ENCODE measurements at places on chromosomes 2 and 18. TPM values are rescaled to one million over a fixed set of nuclear protein-coding genes. Genes with fewer than 3 reads are reported as not detected.

DNA sequence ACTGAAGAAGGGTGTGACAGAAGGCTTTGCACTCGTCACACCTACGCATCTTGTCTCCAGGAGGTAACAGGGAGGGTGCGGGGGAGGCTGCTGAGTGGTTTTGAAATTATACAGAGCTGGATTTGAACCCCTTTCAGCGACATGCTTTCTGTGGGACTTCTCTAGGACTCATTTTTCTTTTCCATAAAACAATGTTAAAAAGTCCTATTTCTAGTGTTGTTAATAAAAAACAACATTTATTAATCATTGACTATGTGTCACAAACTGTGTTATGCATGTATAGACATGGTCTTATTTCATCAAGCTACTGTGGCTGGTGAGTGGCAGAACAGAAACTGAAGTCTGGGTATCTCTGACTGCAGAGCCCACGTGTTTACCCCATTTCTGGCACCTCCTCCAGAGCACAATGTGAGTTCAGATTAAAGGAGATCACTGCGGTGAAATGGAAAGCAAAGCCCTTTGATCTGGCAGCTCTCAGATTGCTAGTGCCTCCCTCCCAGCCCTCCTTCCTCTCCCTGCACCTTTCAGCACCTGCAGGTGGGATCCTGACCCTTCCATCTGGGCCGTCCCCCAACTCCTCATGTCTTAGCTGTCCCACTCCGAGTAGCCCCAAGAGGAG lies 315.5 kb upstream of the MYT1L start:
- DNase-seq, result no peak

DNA sequence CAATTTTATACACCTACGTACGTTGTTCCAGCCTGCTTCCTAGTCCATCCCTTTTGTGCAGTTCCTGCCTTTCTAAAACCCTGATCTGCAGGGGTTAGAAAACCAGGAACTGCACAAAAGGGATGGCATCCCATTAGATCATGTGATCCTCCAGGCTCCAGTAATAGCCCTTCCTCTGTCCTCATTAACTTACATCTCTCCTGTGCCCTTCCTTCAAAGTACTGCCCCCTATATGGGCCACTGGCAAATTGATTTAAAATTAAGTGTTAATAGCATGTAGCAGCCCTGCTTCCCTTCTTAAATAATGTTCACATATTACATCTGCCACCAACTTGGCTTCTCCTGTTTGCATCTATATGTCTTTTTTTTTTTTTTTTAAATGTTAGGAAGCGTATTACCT lies 61.3 kb upstream of the NXPH2 start:
- DNase-seq, result no peak

DNA sequence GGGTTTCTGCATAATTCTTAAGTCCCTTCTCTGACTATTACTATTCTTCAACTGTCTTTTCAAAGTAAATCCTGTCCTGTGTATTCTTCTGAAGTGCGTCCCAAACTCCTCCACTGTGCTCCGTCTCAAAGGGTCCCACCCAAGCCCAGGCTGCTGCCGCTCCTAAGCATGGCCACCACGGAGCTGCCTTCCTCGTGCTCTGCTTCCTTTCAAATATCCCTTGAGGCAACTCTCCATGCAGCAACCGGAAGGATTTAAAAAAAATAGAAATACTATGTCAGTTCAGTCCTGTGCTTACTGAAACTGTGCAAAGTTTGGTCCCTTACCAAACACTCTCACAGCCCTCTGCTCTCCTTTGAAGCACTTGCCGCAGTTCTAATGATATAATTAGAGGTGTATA lies 116.1 kb downstream of the NOL10 start:
- no peak for DNase-seq

- no peak for DNase-seq
Observed at GRCh38 chr2:26874514-26874913, 26.6 kb downstream of the DPYSL5 start.

GRCh38 chr2:241036964-241037421 lies 38.6 kb downstream of the SNED1 start:
- no peak for DNase-seq

DNA sequence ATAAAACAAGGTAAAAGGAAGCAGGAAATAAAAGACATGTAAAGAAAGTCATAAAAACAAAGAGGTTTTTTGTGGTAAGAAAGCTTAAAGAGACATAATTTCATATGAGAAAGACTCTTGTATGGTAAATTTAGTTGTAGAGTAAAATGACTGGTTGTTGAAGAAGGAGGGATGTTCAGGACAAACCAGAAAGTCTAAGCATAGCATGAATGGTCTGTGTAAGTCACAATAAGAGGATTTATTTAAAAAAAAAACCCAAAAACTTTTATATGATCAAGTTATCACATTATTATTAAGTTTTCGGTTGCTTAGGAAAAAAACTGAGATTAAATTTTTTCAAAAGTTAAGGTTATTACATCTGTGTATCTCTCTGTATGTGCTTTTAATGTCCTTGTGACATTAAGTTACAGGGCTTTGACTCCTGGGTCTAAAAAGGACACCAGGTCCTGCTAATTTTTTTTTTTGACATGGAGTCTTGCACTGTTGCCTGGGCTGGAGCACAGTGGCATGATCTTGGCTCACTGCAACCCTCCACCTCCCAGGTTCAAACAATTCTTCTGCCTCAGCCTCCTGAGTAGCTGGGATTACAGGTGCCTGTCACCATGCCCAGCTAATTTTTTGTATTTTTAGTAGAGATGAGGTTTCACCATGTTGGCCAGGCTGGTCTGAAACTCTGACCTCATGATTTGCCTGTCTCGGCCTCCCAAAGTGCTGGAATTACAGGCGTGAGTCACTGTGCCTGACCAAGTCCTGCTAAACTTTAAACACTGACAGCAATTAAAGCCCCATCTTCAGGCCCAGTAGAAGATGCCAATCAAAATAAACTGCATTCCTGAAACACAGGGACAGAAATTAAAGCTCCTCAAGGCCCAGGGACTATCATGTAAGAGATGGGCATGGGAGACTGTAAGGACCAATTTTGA lies 14.2 kb upstream of the OXER1 start:
- DNase-seq, result no peak

- DNase-seq, result no peak
Observed at GRCh38 chr2:182646763-182647498, 69.1 kb upstream of the DNAJC10 start.

GRCh38 chr18:2480536-2480935 lies 90.8 kb downstream of the METTL4 start:
- DNase-seq, result no peak

DNA sequence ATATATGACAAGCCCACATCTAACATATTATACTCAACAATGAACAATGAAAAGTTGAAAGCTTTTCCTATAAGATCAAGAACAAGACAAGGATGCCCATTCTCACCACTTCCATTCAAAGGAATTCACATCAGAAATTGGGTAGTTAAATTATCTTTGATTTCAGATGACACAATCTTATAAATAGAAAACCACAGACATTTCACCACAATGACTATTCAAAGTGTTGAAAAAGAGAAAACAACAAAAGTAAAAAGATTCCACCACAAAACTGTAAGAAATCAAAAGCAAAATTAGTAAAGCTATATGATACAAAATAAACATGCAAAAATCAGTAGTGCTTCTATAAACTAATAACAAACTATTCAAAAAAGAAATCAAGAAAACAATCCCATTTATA lies 279.7 kb upstream of the MYT1L start:
- no peak for DNase-seq

DNA sequence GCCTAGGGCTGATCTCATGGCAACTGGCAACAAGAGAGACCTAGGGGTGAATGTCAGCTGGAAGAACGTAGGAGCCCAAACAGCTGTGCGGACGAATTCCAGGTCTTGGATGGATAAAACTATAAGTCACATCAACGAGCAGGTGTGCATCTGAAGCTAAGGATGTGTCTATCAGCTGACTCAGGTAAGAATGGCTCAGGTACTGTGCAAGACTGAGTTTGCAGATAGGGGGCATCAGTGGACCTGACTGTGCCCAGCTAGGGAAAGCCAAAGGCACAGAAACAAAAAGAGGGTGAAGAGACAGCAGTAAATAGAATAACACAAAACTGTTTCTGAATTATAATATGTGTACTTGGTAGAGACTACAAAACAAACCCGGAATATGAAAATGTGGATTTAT lies 357.3 kb downstream of the ZEB2 start:
- no peak for DNase-seq

DNA sequence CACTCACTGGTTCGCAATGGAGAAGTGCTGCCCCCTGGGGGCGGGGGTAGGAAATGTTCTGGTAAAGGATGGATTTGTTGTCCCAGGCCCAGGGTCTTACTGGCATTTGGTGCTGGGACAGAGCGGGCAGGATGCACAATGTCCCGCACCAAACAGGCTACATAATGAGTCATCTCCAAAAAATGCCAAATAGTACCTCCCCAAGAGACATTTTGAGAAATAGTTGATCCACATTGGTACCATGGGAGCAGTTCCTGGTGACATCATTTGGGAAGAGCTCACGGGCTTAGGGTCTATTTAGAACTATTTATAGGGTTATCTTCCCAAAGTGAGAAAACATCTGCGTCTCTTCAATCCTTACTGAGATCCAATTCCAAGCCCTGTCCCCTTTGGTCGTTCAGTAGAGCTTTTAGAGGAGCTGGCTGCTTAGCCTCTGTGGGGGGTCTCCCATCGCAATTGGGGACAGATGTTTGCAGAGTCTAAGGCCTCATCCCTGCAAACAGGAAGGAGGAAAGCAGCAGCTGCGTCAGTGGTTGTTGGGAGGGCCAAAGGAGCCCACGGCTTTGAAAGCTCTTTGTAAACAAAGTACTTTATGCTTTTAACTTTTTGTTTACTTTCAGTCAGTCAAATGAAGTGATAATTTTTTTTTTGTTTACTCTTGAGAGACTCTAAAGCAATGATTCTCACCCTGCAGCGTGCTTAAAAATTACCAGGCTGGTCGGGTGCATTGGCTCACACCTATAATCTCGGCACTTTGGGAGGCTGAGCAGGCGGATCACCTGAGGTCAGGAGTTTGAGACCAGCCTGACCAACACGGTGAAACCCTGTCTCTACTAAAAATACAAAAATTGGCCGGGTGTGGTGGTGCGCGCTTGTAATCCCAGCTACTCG lies 49.3 kb downstream of the GREB1 start:
- peak; percentile 72 for DNase-seq

GRCh38 chr2:169361706-169362117 lies 622 bp downstream of the LRP2 start:
- no peak for DNase-seq

DNA sequence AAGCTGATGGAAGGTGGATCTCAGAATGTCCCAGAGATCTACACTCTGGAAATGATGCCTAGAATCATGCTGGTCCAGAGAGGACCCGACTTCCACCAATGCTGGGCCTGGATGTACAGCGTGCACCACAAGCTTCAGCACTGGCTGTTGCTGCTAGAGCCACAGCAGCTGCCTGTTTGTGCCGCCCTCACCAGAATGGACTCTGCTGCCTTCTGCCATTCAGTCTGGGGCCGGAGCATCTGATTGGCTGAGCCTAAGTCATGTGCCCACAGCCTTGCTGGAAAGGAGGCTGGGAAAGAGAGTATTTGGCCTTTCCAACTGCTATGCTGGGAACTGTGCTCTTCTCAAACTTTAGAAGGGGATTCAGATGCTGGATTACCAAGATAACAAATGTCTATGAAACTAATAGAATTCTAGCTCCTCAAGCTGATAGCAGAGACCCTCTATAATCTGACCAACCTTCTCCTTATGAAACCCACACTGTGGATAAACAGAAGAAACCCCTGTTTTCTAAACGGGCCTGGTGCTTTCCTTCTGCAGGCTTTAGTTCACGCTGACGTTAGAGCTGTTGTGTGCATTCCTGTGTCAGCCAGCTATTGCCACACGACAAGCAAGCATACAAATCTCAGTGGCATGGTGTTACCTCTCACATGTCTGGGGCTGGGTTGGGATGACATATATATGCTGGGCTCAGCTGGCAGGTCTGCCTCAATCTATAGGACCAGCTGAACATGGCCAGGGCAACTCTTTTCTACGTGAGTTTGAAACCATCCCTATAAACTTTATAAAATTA lies 4.1 kb upstream of the LOXHD1 start:
- peak; percentile 7 for DNase-seq

DNA sequence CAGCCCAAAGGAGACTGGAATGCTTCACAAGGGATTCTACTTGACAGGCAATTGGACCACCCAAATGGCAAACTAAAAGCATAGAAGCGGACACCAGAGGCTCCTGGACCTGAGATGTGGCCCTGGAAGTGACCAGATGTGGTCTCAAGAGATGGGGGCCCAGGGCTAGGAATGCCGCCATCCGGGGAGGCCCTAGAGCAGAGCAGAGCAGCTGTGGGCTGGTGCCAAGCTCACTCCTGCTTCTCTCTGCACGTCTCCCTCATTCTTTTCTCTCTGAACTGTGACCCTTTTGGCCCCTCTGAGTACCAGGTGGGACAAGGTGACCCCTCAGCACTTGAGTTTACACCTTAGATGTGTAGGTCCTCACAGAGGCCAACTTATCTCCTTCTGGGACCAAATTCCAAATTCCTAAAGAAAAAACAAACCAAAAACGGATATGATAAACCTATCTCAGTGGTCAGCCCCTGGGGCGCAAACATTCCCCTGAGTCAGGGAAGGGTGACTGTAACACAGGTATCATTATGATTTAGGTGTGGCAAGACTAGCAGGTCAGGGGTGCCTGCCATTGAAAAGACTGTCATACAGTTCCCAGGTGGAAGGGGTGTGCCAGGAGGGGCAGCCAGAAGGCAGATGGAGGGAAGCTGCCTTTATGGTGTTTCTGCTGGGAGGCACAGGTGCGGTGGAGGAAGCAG lies 6.5 kb upstream of the IL1R2 start:
- DNase-seq, result no peak

GRCh38 chr18:51664236-51664635 lies 466.8 kb upstream of the MEX3C start:
- no peak for DNase-seq

GRCh38 chr2:203705178-203705577 lies 1.3 kb upstream of the CD28 start:
- no peak for DNase-seq

DNA sequence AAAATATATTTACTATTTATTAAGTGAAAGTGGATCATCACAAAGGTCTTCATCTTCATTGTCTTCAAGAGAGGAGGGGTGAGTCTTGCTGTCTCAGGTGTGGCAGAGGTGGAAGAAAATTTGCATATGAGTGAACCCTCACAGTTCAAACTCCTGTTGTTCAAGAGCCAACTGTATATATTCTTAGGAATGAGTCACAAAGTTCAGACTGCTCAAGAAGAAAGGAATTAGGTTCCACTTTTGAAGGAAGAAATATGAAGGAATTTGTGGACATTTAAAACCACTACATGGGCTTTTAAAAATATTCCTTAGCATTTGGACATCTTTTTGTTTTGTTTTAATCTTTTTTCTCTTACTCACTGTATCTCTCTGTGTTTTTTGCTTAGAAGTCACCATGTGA lies 212.6 kb downstream of the INSIG2 start:
- no peak for DNase-seq

The CCDC150 gene
- 4.0 TPM for polyA plus RNA-seq

The SIX2 gene
- 11.9 TPM for polyA plus RNA-seq

The UGT1A10 gene
- not detected for polyA plus RNA-seq

The MTA3 gene
- polyA plus RNA-seq, result 30.6 TPM

Data from muscle of back (tissue), 13 donors.